ENCODE measurements at places on chromosomes 1 and 21. TPM values are rescaled to one million over a fixed set of nuclear protein-coding genes. Genes with fewer than 3 reads are reported as not detected.

GRCh38 chr1:9766759-9767442, 56.9 kb downstream of the CLSTN1 start:
- no peak overlapping the region for H3K4me3 ChIP-seq
- no peaks in the 10 kb centered on the region for H3K4me1 ChIP-seq

DNA sequence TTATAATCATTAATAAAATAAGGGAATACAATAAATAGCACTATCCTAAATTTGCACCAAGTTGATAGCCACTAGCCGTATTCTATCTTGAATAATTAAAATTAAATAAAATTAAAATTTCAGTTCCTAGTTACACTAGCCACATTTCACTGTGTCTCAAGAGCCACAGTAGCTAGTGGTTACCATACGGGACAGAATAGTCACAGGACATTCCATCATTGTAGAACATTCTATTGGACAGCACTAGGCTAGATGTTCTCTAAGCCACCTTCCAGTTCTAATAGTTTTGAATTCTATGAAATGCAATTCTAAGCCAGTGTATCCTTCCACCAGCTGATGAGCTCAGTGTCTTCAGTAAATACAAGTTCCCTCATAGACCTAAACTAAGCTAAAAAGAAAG, 71.1 kb upstream of the GOLT1A start:
- no peaks in the 10 kb centered on the region for H3K27me3 ChIP-seq
- no peak for DNase-seq
- H3K27ac ChIP-seq, result no peak overlapping the region
- H3K4me3 ChIP-seq, result no peak overlapping the region
- H3K36me3 ChIP-seq, result no peaks in the 10 kb centered on the region
- H3K4me1 ChIP-seq, result peaks cover 19% of the 10 kb centered on the region

DNA sequence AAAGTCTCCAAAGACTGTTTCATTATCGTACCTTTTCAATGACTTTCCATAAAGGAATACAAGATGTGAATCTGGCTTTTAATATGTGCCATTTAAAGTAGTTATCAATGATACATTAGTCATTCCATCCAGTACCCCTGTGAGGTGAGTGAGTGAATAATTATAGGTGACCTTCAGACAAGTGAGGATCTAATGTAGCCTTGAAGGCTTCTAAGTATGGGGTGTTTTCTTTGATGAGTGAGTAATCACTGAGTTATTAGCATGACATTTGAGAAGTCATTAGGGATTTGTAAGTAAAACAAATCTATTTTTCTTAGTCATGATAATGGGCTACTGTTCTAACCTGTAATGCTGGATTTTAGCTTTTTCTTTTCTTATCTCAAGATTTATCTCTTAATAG, 831.4 kb downstream of the ADGRL2 start:
- no peak for DNase-seq
- no peak overlapping the region for H3K27ac ChIP-seq
- no peaks in the 10 kb centered on the region for H3K4me1 ChIP-seq
- no peaks in the 10 kb centered on the region for H3K27me3 ChIP-seq
- H3K4me3 ChIP-seq, result no peak overlapping the region

DNA sequence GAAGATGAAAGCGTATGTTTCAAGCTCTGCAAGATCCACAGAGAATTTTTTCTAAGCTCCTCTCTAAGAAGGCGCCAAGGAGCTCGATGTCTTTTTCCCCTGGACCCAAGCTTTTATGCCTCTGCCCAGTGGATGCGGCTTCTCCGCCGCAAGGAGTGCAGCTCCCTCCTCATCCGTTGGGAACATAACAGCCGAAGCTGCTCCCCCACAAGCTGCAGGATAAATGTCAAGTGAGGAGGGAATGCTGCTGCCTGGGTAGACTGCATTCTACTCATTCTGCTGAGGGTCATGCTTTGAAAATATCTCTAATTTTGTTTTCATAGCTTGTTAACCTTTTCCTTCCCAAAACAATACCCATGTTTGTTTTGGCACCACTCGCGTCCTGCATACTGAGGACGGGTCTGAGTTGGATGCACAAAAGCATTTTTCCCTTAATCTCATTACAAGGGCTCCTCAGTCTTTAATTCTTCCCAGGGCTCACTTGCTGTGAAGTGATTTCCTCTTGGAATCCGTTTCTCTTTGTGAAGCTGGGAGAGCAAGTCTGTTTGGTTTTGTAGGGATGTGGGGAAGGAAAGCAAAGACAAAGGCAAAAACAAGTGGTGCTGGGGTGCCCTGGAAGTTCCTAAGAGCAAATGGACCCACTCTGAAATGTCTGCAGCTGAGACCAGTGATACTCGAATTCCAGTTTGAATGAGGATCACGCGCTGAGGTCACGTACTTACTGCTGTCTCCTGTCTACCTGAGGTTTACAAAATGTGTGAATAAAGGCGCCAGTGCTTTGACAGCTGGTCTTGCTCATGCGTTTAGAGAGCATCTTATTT, 134.0 kb upstream of the IRF2BP2 start:
- DNase-seq, result no peak
- no peaks in the 10 kb centered on the region for H3K4me1 ChIP-seq
- H3K27ac ChIP-seq, result no peak overlapping the region
- H3K36me3 ChIP-seq, result no peaks in the 10 kb centered on the region
- no peaks in the 10 kb centered on the region for H3K27me3 ChIP-seq

DNA sequence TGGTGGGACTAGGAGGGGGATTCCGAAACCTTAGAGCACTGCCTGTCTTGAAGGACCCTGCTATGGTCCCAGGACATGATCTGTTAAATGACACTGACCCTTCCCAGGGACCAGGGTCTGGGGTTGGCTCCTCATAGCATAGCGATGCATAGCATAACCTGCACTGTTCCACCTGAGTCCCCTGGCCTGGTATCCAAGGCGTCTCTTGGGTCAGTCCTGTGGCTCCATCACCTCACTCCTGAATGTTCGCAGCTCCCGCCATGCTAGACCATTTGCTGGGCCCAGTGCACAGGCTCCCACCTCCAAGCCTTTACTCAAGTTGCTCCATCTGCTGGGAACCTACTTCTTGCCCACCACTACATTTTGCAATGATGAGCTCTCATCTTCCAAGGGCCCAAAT, 39.0 kb upstream of the MAGOH start:
- peaks cover 4% of the 10 kb centered on the region for H3K36me3 ChIP-seq
- no peak overlapping the region for H3K27ac ChIP-seq
- no peaks in the 10 kb centered on the region for H3K27me3 ChIP-seq
- no peak overlapping the region for H3K4me3 ChIP-seq
- H3K4me1 ChIP-seq, result no peaks in the 10 kb centered on the region

DNA sequence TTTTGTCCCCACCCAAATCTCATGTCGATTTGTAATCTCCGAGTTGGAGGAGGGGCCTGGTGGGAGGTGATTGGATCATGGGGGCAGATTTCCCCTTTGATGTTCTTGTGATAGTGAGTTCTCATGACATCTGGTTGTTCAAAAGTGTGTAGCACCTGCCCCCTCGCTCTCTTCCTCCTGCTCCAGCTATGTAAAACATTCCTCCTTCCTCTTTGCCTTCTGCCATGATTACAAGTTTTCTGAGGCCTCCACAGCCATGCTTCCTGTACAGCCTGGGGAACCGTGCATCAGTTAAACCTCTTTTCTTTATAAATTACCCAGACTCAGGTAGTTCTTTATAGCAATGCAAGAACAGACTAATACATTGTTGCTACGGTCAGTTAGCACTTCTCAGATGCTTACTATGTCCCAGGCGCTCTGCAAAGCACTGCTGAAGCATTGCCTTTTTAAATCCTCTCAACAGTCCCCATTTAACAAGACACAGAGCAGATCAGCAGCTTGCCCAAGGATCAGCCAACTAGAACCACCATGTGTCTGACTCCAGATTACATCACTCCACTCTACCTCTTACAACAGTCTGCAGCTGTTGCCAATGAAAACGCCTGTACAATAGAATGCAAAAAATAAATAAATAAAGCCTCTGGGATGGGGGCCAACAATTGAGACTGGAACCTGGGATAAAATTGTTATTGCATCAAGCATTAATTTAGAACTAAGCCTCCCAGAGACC, 52.4 kb upstream of the USP1 start:
- H3K4me3 ChIP-seq, result no peak overlapping the region
- H3K4me1 ChIP-seq, result no peaks in the 10 kb centered on the region
- no peaks in the 10 kb centered on the region for H3K36me3 ChIP-seq
- DNase-seq, result no peak

DNA sequence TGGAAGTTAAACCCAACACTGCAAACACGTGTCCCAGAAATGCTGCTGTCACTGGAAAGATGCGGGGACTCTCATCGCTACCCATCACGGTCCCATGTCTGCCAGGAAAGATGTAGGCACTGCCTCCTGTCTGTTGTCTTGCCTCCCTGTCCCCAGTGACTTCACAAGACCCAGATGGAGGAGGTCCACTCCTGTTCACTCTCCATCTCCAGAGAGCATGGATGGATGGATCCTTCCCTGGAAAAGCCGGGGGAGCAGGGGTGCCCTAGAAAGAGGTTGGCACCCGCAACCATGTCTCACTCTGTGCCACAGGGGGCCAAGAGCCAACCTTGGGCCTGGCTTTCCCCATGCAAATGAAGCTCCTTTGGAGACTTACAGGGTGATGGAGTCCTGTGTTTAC, 135.5 kb downstream of the GLIS1 start:
- H3K36me3 ChIP-seq, result no peaks in the 10 kb centered on the region
- no peak overlapping the region for H3K4me3 ChIP-seq
- peaks cover 4% of the 10 kb centered on the region for H3K4me1 ChIP-seq
- no peak overlapping the region for H3K27ac ChIP-seq
- DNase-seq, result no peak
- H3K27me3 ChIP-seq, result no peaks in the 10 kb centered on the region

FMO3 gene
- not detected for total RNA-seq

Data from CD4-positive, alpha-beta memory T cell (primary cell).